ENCODE measurements at places on chromosomes 3 and 15.

DNA sequence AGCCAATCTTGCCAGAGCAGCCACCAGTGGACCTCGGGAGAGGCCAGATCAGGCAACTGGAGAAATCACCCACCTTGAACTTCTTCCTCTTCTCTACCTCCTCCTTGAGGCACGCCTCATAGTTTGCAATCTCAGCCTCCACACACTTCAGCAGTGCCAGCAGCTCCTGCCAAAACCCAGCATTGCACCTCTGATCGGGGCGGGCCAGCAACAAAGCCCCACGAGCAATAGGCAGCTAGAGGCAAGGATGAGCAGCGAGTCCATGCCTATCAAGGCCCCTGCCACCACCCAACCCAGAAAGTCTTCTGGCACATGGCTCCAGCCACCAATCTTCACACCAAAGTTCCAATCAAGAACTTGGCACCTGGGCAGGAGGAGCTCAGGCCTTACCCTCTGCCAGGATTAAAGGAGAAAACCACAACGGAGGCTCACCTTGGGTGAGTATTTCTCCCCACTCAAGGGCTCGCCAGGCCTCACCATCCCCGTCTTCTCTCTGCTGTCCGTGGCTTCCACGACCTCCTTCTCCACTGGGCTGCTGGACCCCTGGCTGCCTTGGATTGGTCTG, 42.1 kb downstream of the SEMA3G start:
- DNase-seq, result no peak

DNA sequence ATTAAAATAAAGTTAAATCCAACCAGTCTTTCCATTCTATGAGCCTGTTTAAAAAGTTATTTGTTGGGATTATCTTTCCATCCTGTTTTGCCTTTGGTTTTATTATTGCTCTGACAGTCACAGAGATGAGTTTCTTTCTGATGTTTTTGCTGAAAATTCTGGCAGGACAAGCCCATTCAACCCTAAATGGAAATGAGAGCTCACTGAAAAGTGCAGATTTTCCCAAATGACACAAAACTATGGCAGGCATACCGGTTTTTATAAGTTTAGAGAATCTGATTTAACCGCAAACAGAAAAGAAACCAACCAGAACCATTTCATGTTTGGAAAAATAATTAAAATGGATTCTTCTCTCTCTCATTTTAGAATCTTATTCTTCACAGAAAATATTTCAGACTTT, 238.1 kb upstream of the SGO1 start:
- DNase-seq, result no peak

DNA sequence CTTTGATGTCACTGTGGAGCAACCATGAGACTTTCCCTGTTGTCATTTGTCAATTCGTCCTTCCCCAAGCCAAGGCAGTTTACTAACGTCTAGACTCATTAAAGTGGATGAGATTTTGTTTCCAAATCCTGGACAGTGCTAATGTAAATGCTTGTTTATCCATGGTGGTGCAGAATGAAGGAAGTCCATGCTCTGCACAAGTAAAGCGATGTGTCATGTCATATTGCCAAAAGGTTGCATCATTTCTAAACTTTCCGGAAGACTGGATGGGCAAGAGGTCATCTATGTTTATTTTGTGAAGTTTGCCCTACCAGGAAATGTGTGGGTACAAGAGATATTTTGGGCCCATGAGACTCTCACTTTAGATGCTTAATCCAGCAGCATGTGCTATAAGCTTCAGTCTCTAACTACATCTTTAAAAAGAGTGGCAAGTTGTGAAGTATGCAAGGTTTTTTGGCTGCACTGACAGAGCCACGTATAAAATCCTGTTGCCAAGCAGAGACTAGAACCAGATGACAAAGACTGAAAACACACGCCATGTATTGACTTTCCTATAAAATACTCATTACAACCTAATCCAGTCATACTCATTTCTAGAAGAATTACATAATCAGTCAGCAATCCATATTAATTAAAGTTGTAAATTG, 72.1 kb upstream of the FNDC3B start:
- DNase-seq, result no peak

GRCh38 chr3:143234526-143234925, 115.0 kb downstream of the CHST2 start:
- no peak for DNase-seq

- no peak for DNase-seq
Measured at GRCh38 chr15:92076541-92076940, 223.0 kb downstream of the SLCO3A1 start.

DNA sequence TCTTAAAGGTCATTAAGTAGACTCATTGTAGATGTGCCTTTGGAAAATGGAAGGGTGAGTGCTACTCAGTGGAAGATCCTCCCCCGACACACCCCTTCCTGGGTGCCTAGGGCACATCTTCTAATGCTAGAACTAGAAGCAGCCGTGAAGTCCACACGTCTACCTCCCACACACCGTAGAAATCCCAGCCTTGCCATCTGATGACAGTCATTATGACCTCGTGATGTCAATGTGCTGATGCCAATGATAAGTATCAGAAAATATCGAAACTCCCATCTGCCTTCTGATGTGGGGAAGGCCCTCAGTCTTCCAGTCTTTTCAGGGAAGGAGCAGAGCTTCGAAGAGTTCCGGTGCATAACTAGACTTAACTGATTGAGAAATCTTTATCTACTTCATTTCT, 282.1 kb upstream of the ROPN1 start:
- no peak for DNase-seq

- no peak for DNase-seq
Measured at GRCh38 chr3:7382293-7383010, 521.5 kb downstream of the GRM7 start.

- DNase-seq, result no peak
Measured at GRCh38 chr3:192317564-192317963, 409.8 kb downstream of the FGF12 start.

DNA sequence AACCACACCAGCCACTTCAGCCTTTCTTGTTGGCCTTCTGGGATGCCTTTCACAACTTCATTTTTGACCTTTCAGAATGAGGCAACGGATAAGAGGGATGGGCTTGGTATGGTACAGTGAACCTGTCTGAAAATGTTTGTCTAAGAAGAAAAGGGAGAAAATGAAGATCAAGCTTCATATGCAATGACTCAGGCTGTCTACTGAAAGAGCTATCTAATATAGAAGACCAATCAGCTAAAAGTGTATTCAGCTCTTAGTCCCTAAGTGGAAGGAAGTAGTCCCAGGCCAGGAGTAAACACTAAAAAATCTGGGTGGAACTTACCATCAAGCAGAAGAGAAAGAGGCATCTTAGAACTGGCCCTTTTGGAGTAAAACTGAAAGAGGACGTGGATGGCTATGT, 12.2 kb upstream of the UPK1B start:
- DNase-seq, result no peak

DNA sequence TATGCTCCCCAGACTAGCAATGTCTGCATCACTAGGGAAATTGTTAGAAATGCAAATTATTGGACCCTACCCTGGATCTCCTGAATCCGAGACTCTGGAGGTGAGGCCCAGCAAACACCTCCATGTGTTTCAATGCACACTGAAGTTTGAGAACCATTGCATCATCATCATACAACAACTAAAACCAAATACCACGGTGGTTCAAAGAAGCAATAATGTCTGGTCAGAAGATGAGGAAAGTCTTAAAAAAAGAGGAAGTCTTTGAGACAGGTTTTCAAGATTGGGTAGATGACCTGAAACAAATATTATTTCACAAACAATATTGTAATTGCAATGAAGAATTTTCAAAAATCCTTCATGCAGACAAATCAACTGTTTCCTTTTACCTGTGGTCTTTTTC, 60.3 kb upstream of the TRA2B start:
- DNase-seq, result no peak

DNA sequence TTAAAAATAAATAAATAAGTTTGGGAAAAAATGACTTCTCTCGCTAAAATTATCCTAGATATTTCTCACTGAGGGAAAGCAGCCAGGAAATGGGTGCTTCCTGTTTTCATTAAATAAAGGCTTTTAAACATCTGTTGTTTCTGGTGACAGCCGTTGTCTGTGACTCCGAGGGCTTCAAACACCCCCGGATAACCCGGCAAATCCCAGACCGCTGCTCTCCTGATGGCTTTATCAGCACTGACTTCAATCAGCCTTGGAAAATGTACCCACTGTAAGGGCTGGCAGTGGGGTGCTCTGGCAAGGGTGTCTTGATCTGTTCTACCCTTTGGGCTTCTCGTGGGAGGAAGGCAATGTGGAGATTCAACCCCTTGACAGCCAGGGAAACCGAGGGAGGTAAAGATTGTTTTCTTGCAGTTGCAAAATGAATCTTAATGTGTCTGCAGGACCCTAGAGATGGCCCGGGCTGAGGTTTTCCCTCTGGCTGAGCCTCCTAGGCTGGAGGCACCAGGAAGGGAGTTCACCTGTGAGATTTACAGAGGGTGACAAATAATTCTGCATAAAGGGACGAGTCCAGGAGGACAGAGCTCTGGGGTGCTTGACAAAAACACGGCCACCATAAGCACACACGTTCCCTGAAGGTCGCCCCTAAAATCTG, 33.6 kb upstream of the SEC13 start:
- no peak for DNase-seq

DNA sequence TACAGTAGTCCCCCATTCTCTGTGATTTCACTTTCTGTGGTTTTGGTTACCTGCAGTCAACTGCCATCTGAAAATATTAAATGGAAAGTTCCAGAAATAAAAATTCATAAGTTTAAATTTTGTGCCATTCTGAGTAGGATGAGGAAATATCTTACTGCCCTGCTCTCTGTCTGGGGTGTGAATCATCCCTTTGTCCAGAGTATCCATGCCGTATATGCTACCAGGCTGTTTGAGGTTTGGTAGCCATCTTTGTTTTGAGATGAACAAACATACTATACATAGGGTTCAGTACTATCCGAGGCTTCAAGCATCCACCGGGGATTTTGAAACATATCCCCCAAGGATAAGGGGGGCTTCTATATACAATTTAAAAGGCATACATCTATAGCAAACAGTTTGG, 16.3 kb upstream of the FEM1B start:
- DNase-seq, result no peak

GRCh38 chr3:149115114-149115513, 14.3 kb upstream of the HPS3 start:
- DNase-seq, result no peak

DNA sequence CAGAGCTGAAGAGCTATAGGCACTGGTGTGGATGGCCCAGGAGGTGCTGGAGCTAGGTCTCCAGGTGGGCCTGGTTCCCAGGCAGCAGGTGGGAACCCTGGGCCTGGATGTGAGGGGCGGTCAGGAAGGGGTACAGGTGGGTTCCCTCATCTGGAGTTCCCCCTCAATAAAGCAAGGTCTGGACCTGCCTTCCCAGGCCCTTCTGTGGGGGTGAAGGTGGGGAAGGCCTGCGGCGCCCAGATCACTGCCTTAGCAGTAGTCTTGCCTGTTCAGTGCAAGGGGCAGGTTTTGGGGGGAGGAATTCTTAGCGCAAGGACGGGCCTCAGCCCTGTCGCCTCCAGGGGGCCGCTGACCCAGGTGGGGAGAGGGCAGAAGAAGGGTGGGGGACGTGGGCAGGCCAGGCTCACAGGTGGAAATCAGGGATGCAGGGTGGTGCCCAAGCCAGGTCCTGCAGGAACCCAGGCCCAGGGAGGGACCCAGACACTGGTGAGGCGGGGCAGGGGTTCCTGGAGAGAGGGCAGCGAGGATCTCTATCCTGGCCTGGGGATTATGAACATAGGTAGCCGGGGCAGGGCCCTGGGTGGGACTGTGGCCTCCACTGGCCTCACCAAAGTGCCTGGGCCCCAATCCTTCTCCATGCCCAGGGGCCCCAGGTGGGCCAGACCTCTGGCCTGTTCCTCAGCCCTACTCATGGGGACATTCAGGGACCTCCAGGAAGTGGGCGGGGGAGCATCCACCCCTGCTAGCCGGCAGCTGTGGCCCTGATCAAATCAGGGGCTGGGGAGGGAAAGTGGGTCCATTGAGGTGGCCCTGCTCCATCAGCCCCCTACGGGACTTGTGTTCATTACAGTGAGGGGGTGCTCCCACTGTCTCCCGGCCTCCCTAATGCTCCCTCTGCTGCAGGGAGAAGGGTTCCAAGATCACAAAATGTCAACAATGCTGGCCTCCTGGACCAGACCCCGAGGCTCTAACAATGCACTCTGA, 25.3 kb downstream of the HDAC11 start:
- DNase-seq, result no peak

GRCh38 chr3:20140881-20141280, 45.1 kb downstream of the SGO1 start:
- no peak for DNase-seq
